ENCODE measurements at places on chromosomes 3 and 15.

- DNase-seq, result no peak
Observed at GRCh38 chr3:112003321-112004080, 4.8 kb downstream of the TAGLN3 start.

DNA sequence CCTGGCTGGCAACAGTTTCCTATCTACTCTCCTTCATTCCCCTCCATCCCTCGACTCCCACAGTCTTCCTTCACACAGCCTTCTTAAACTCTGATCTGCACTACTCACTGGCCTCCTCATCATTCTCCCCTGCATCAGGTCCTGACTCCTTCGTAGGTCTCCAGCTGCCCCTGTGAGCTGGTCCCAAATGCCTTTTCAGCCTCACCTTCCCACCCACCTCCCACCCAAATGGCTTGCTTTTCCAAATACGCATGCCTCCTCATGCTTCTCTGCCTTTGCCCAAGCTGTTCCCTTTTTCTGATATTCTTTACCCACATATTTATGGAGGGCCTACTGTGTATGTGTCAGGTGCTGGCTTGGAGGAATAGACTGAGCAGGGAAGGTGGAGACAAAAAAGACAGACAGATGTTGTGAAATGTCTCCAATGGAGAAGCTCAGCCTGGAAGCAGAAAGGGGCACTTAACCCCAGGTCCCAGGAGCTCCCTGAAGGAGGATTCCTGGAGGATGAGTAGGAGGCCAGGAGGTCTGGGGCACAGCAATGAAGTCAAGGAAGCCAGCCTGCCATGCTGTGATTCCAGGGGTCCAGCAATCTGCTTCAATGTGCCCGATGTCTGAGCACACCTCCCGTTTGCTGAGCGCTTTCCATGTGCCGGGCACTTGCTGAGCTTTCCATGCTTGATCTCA lies 252.2 kb downstream of the SHQ1 start:
- DNase-seq, result no peak

DNA sequence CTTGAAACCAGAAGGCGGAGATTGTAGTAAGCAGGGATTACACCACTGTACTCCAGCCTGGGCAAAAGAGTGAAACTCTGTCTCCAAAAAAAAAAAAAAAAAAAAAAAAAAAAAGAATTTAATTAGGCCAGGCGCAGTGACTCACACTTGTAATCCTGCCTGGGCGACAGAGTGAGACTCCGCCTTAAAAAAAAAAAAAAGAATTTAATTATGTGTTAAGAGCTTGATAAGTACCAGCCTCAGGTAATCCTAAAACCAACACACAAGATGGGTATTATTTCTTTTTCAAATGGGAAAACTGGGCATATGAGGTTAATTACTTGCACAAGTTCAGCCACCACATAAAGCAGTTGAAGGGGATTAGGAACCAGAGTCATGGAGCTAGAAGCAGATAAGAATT lies 49.0 kb downstream of the PBRM1 start:
- peak; percentile 18 for DNase-seq

GRCh38 chr3:124826703-124827102 lies 60.5 kb downstream of the ITGB5 start:
- no peak for DNase-seq

GRCh38 chr3:177119829-177120228 lies 77.5 kb downstream of the TBL1XR1 start:
- no peak for DNase-seq

DNA sequence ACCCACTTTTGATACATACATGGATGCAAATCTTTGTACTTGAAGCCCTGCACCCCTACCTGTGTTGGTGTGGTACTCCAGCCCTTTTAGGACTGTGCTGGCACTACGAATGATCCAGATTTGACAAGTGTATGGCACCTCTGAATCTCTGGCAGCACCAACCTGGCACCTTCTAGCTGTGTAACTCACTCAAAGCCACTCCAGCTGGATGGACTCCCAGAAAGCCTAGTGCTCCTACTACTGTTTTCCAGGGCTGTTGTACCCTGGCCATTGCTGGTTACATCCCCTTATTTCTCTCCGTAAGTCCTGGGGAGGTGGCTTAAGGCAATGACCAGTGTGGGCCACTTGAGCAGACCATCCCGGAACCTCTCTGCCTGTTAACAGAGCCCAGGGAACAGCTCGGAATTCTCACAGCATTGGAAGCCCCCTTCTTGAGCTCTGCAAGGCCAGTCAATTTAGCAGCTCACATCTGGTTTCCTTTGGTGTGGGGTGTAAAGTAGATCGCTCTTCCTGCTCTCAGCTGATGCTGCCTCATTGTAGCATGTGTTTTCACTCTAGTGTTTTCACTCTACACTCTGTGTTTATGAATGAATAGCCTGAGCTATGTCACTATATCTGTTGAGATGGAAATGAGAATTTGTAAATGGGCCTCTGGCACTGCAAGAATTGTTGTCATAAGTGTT lies 12.2 kb downstream of the CALML4 start:
- DNase-seq, result no peak

- DNase-seq, result no peak
Observed at GRCh38 chr3:36784138-36784635, 19.8 kb upstream of the DCLK3 start.

GRCh38 chr3:58038675-58039292 lies 30.6 kb downstream of the FLNB start:
- DNase-seq, result no peak

GRCh38 chr15:41480396-41481140 lies 13.1 kb upstream of the ITPKA start:
- DNase-seq, result no peak

DNA sequence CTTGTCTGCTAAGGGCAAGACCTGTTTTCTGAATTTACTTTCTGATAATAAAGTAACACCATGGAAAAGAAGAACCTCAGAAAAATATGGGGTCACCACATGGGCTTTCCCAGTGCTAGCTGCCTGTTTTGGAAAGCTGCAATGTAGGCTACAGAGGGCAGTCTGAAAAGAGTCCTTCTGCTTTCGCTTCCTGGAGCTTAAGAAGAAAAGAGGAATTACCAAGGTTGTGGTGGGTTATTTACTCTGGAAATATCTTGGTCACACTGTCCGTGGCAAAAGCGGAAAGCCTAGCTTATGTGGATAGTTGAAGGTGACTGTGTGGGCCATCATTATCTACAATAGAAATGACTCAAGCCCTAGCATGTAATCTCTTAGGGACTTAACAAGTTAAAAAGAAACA lies 31.7 kb upstream of the IP6K2 start:
- no peak for DNase-seq

GRCh38 chr15:59131969-59132562 lies 27.1 kb downstream of the CCNB2 start:
- DNase-seq, result no peak

- DNase-seq, result peak; percentile 32
Observed at GRCh38 chr3:125207507-125207906, 5.0 kb downstream of the SLC12A8 start.

DNA sequence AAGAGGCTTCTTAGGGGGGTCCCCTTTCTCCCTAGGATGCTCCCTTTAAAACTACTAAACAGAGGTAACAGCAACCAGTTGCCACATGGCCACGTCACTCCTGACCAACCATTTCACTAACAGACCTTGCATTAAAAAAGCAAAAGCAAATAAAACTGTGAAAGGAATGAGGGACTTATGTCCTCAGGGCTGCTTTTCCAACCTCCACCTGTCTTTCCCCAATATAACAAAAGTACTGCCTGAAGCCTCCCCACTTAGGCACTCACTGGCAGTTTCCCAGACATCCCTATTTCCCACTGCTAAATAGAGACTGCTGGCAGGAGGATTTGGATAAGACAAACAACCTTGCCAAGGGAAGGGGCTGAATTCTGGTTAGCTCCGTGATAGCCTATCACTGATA lies 130.3 kb downstream of the ATP8B4 start:
- DNase-seq, result no peak

- no peak for DNase-seq
Observed at GRCh38 chr3:15633159-15633558, 31.6 kb downstream of the BTD start.

DNA sequence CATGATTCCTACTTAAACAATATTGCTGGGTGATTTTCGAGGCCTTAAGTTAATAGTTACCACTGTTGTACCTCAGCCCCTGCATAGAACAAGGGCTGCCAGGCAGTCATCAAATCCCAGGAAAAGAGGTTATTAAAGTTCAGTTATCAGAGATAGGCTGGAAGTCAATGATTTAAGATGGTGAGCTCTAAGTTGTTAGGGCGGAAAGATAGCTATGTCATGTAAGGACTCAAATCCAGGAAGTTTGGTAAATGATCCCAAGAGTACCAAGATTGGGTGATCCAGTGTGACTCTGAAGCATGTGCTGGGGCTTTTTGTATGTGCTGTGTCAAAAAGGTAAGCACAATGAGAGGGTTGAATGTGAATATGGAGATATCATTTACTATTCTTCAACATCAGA lies 287.9 kb downstream of the NLGN1 start:
- no peak for DNase-seq

GRCh38 chr15:24054547-24055245 lies 367.6 kb upstream of the NDN start:
- DNase-seq, result no peak

DNA sequence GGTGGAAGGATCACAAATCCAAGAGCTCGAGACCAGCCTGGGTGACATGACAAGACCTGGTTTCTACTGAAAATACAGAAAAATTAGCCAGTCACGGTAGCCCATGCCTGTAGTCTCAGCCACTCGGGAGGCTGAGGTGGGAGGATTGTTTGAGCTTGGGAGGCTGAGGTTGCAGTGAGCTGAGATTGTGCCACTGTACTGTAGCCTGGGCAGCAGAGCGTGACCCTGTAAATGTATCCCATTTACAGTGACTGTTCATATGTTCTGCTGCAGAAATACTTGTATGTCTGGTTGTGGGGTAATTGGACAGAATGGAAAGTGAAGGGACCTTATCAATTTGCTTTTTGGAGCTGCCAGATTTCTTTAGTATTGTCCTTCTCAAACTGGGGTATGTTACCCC lies 24.9 kb downstream of the ATG7 start:
- DNase-seq, result no peak

- DNase-seq, result no peak
Observed at GRCh38 chr3:87710028-87710427, 348.8 kb downstream of the CGGBP1 start.

- no peak for DNase-seq
Observed at GRCh38 chr3:4061783-4062360, 241.3 kb upstream of the SETMAR start.

- DNase-seq, result no peak
Observed at GRCh38 chr15:58873267-58873666, 60.2 kb downstream of the SLTM start.

DNA sequence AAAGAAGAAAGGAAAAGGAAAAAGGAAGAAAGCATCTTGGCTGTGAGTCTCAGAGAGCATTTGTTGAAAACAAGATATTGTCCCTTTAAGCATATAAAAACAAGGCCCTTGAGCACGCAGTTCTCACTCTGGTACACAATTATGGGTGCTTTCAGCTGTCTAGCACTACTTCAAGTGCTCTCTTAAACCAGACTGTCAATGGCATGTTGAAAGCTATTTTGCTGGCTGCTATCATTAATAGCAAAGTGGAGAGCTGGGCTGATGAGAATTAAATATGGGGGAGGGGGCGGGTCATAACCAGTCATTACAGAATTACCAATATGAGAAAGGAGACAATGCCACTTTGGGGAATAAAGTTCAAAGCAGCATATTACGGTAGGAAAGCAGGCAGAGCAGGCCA lies 9.3 kb downstream of the TLE3 start:
- DNase-seq, result no peak

DNA sequence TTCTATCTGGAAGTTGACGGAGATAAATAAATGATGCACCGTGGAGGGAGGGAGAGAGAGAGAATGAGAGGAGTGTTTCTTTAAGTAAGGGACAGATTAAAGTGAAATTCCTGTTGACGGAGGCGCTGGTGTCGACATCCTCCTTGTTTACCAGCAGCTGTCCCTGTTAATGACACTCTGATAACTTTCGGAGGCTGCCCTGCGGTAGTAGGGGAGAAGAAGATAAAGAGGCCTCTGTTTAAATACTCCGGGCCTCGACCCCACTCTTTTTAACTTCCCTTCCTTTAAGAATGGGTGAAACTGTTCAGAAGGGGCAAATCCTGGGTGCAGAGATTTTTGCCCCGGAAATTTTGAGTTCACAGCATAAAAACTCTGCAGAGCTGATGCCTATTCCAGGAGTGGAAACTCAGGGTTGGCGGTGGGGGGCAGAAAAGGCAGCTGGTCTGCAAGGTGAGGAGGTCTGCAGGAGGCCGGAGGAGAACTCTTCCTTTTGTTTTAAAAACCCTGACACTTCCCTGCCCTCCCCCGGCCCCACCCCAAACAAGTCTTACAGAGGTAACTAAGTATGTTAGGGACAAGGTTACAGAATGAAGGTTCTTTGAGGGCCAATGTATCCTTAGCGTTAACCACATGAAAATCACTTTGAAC lies 276.6 kb upstream of the NR2F2 start:
- no peak for DNase-seq

DNA sequence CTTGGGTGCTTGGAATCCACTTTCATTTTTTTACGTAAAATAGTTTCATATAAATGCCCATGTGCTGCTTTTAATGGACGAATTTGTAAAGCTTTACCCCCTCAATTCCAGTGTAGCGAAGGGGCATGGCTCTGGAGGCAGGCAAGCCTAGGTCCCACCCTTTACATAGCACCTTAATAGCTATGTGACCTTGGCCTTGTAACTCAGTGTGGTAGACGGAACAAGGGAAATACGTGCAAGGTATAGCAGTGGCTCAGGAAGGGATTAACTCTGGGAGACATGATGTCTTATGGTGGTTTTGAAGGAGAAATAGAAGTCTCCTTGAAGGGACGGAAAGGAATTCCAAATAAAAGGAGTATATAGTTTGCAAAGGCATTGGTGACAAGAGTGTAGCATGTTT lies 1.4 kb downstream of the SEC61A1 start:
- DNase-seq, result no peak

DNA sequence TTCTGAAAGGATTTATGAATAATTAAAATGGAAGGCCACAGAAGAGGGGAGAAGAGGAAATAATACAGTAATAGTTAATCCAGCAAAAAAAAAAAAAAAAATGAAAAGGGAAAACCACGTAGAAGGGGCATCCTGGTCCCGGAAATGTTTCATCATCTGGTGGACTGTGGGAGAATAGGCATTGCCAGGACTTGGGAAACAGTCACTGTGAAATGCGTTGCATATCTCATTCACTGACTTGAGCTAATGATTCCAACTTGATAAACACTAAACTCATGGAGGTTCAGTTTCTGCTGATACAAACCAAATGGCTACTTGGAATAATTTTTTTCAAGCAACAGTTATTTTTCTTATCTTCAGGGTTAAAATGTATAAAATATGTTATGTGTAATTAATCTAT lies 3.2 kb downstream of the XCR1 start:
- DNase-seq, result no peak

- no peak for DNase-seq
Observed at GRCh38 chr3:149459491-149460059, 14.9 kb upstream of the TM4SF4 start.

DNA sequence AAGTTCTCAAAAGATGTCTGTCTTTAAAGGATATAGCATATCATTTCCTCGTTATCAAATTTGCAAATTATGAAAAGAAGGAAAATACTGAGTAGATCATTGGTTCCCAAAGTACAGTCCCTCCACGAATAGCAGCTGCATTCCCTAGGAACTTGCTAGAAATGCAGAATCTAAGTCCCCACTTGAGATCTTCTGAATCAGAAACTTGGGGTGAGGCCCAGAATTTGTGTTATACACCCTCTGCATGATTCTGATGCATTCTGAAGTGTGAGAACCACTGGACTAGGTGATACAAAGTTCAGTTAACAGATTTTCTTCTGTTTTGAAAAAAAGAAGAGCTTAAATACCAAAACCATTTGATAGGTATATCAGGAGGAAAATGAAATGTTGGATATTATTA lies 77.1 kb downstream of the SLC25A26 start:
- DNase-seq, result no peak

- DNase-seq, result no peak
Observed at GRCh38 chr3:72633534-72633933, 214.7 kb downstream of the SHQ1 start.
